Central memory CD8-positive, alpha-beta T cell (primary cell): ENCODE measurements at places on chromosomes 5 and 9.

DNA sequence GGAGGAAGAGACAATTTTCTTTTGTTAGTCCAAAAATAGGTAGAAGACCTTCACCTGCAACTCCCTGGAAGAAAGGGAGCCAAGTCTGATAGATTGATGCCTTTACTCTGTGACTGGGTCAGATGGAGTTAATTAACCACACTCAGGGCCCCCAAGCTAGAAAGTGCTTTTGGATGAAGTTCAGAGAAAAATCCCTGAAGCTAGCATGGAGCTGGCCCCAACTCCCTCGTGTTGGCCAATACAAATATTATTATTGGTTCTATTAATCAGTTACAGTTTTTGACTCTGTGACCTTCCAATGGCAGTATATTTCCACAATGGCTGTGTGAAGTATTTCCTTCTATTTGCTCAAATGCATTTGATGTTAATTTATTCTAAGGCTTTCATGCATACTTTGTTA lies 1753.5 kb downstream of the EFNA5 start:
- DNase-seq, result no peak

GRCh38 chr9:86134361-86134760 lies 35.0 kb upstream of the GOLM1 start:
- no peak for DNase-seq

DNA sequence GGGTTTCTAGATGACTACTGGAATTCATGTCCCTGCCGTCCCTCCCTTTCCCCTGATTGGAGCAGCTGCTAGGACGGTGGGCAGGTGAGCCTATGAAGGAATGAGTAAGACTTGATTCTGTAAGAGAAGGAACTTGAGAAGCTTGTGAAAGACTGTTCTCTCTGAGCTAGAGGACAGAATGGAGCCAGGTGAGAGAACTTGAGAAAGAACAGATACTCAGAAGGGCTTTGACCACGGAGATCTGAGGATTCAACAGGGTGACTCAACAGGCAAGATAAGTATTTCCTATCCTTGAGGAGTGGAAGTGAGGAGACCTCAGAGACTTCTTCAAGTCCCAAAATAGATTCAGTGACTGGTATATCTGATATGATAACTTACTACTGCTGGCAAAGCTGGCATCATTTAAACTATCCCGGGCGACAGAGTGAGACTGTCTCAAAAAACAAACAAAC lies 41.9 kb downstream of the HSDL2 start:
- DNase-seq, result no peak

GRCh38 chr5:139186752-139187326 lies 11.3 kb downstream of the SIL1 start:
- DNase-seq, result no peak

DNA sequence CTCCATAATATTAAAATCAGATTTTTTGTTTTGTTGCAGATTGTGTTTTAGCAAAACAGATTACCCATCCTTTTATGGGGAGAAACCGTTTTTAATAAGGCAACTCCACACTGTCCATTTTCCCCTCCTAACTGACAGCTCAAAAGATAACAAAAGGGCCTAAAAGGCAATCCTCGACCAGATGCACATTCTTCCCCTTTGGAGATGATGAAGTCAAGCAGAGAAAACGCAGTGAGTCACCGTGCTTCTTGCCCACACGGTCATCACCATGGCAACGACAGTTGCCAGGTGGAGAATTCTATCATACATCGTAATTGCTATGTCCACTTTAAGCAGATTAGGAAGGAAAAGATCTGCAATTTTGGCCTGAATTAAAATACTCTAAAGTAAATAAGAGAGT lies 96.4 kb downstream of the DIRAS2 start:
- DNase-seq, result no peak

DNA sequence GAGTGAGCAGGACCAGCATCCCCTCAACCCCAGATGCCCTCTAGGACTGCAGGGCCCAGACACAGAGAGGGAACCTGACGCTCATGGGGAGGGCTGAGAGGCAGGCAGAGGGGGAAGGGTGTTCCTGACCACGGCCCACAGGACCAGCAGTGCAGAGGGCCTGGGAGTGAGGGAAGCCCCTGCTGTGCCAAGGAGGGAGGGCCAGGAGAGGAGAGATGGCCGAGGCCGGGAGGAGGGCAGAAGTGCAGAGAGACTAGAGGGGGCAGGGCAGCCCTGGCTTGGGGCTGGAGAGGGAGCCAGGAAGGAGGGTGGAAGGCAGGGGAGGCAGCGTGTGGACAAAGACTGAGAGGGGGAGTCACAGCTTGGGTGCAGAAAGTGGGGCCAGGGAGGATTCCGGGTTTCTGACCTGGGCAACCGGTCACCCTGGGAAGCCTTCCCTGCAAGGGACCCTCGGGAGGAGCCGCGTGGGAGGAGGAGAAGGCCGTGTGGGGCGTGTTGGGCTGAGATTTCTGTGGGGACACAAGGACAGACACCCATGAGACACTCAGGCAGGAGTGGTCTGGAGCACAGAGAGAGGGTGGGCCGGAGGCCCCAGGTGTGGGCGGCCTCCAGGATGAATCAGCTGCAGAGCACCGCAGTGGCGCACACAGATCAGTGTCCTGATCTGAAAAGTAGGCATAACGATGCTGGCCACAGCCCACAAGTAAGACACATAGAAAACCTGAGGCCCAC lies 117.5 kb downstream of the ADAMTS2 start:
- no peak for DNase-seq

GRCh38 chr5:26757941-26758340 lies 280.4 kb downstream of the CDH9 start:
- DNase-seq, result no peak

DNA sequence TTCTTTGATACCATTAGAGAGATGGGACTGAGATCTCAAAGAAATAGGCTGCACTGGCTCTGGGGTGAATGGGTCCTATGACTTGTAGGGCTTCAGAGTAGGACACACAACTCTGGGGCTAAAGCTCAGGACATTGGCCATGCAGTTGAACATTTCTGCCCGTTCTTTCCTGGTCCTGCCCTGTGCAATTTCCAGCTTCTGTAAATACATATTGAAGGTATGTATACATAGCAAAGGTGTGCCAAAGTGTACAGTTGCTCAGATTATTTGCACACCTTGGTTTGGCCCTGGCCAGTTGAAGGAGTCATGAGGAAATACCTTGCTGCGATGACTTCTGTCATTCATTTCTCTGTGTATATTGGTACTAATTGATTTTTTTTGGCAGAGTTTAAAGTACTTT lies 52.8 kb upstream of the TAF11L2 start:
- no peak for DNase-seq

DNA sequence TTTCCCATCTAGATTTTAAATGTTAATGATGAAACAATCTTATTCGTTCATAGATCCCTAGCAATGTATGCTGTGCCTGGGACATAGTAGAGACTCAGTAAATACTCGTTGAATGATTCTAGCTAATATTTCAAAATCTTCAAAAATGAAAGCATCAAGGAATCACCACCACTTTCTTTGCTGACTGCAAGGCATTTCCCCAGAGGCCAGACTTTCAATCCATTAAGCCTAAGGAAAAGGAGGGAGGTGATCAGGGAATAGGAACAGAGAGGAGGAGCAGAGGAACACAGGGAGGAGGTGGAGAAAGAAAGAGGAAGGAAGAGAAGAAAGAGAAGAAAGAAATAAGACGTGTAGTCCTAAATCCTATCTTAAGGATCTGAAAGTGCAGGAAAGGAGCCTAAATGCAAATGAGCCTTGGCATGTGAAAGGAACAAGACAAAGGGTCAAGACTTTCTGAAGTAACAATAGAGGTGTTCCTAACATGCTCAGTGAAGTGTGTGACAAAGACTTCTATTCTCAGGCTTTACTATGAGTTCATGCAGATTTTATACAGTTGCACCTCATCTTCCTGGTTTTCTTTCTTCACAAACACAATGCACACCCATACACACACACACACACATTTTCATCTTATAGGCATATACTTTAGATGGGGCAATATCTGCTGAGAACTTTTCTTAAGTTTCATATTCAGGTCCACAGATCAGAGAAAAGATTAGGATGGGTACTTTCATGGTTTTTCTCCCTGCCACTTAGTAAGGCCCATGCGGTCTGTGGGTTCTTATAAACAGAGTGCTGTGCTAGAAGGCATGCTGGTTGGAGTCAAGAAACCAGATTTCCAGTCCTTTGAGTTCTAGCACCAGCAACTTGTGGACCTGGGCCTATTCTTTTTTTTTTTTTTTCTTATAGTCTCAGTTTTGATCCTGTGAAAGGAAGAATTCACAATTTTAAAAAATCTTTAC lies 512.2 kb upstream of the TNC start:
- no peak for DNase-seq

- no peak for DNase-seq
These were observed 1046.2 kb upstream of the DMAC1 start for GRCh38 chr9:8845808-8846207.

DNA sequence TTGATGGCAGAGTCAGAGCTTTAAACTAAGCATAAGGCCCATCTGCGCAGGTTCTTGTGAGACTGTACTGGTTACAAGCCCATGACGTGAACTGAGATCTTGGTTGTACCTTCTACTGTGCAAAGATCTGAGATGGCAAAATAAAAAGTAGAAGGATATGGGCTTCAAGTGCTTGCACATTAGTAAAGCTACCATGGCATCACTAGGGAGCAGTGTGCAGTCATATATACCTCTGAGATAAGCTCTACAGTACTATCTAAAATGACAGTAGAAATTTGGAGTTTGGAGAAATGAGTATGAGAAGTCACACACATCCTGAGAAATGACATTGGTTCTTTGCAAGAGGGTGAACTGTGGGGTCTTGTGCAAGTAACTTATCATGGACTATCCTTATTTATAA lies 408.2 kb upstream of the PRR16 start:
- DNase-seq, result no peak

- DNase-seq, result no peak
These were observed 120.9 kb downstream of the MAPKAP1 start for GRCh38 chr9:125586172-125586511.

DNA sequence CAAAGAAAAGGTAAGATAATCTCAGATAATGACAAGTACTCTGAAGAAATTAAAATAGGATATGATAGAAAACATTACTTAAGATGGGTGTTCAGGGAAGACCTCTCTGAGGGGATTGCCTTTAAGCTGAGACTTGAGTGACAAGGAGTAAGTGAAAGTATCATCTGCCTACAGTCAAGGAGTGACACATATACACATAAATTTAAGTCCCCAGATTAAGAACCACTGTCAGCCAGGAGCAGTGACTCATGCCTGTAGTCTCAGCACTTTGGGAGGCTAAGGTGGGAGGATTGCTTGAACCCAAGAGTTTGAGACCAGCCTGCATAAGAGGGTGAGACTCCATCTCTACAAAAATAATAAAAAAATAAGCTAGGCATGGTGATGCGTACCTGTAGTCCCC lies 19.7 kb upstream of the ANKHD1 start:
- DNase-seq, result no peak

DNA sequence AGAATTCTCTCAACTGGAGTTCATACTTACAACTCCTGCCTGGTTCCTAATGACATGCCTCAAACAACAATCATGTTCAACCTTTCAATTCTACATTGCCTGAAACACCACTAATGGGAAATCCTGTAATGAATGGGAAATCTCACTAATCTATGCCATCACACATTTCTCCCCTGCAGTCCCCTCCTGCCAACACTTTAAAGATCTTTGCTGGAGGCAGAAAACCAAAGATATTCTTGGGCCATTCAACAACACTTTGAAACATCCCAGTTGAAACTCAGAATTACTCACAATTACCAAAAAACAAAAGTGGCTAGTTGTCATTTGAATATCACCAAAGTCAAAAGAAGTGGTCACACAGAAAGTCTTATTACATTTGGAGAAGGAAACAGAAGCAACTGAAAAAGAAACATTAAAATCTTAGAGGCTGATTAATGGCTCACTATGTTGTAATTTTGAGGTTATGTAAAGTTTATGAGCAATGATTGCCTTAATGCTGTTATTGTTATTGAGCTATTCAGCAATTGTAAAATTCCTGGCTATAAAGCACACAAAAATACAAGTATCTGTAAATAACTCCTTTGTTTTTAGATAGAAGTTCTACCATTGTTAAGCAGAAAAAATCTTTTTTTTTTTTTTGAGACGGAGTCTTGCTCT lies 313.4 kb upstream of the SLC30A5 start:
- no peak for DNase-seq

DNA sequence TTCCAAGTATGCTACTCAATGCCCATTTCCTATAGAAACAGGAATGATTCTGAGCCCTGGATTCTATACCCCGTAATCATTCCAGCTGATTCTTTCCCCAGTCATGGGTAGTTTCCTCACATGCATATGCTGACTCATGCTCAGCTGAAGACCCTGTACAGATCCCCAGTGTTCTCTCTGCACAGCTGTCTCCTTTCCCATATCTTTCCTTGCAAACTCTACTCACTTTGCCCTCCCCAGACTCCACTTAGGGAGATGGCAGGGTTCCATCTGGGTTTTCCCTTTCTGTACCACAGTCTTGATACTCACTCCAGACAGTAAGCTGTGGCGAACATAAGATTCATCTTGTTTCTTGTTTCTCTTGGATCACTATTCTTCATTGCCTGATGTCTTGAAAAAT lies 357.6 kb downstream of the RAB3C start:
- DNase-seq, result no peak

DNA sequence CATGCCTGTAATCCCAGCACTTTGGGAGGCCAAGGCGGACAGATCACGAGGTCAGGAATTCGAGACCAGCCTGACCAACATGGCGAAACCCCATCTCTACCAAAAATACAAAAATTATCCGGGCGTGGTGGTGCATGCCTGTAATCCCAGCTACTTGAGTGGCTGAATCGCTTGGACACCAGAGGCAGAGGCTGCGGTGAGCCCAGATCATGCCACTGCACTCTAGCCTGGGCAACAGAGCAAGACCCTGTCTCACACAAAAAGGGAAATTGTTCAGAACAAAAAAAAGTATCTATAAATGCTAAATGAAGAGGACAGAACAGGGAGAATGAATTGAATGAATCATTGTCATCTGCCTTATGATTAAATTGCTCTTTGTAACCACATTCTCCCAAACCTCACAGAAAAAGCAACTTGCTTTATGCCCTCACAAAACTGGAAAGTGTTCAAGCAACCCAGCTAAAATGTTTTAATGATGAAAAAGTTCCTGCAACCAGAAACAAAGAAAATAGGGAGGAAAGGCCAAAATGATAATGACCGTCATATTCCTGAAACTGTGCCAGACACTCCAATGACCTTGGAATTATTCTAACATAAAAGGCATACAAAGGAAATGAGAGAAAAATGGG lies 83.7 kb downstream of the SERINC5 start:
- no peak for DNase-seq

DNA sequence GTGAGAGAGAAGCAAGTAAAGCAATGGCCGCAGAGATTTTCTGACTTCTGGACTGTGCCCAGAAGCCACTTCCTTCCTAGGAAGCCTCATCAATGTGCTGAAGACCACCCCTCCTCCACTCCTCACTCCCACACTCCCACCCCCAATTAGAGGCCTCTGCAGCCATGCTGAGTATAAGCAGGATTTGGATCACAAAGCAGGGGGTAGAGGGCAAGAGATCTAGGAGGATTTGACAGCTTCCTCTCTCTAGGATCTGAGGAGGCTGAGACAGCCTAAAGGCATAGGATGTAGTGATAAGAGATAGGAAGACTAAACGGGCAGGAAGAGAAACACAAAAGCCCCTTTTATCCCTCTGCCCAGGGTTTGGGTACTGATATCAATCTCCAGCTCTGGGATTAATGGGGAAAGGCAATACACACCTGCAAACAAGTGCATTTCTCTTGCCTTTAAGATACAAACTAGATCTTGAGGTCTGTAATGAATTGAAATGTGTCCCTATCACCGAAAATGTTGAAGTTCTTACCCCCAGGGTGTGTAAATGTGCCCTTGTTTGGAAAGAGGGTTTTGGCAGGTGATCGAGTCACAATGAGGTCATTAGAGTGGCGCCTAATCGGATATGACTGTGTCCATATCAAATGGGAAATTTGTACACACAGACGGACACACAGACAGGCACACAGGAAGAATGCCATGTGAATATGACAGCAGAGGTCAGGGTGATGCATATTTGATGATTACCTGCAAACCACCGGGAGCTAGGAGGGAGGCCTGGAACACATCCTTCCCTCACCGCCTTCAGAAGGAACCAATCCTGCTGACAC lies 28.5 kb downstream of the KCNV2 start:
- no peak for DNase-seq
